NK-92 treated with Interleukin-12 subunit alpha and Interleukin-12 subunit beta, amount 100 ng/mL, for 24 hours (cell line): ENCODE measurements at places on chromosomes 3 and 15.

DNA sequence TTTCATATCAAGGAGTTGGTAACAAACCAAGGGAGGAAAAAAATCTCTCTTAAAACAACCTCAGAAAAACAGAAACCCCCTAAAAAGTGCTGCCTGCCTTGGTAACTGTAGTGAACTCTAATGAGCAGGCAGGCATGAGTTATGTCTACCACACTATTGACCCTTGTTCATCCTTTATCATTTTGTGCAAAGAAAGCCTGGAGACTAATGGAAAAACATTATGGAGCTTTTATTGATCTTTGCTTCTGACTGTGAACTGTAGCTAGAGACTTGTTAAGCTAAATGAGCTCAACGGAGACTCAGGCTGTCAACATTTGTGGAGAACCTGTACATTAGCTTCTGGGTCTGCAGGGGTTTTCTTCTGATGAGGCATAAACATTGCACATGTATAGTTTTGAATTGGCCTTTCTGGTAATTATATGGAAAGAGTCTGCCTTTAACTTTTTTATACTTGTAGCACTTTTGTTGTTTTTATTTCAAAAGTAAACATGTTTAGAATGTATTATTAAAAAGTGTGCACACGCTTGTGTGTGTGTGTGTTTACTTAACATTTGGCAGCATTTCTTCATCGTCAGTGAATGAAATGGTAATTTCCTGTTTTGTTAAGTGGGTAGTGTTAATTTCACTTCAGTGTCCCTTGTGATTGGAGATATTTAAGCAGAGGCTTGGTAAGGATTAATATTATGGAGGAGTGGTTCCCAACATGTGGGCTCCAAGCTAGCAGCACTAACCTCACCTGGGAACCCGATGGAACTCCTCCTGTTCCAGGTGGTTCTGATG is 15.9 kb upstream of the SPTSSB start:
- DNase-seq: no peak

GRCh38 chr3:179347345-179348194 is at the start of gene MFN1:
Gene MFN1 (plus strand): TSS chr3:179347709. CDS start chr3:179348852, 1,143 bp downstream.
- DNase-seq: peak; percentile 72

- DNase-seq: no peak
Observed at GRCh38 chr3:149538371-149538770, 63.9 kb downstream of the TM4SF4 start.

GRCh38 chr3:45760878-45761711 is 35.2 kb downstream of the SLC6A20 start:
- peak; percentile 10 for DNase-seq

GRCh38 chr3:122559906-122560305 is 4.2 kb downstream of the PARP9 start:
- no peak for DNase-seq

DNA sequence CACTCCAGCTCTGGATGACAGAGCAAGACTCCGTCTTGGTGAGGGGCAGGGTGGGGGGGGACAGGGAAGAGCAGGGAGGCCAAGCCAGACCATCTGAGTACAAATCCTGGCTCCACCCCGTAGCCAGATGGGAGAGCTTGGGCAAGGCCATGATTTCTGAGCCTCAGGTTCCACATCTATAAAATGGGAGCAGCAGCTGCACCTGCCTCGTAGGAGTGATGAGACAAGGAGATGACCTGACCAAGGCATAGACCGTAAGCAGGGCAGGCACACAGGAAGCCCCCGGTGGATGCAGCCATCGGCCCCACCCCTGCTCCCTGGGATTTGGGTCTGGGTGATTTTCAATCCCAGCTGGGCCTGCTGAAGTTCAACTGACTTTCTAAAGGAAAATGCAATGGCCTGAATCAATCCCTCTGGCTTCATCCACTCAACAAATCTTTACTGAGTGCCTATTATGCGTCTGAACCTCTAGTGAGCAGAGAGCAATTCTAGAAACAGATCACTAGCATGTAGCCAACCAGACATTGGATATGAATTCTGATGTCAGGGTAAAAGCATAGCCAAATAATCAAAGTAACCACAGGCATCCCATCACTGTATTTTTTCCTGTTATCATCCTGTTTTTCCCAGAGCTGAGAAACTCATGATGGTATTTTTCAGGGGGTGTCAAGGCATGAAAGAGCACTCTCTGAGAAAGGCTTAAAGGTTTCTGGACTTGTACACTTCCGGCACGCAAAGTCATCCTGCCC is 141.2 kb downstream of the NUP210 start:
- no peak for DNase-seq

- no peak for DNase-seq
Observed at GRCh38 chr15:96066126-96066525, 264.4 kb upstream of the NR2F2 start.

DNA sequence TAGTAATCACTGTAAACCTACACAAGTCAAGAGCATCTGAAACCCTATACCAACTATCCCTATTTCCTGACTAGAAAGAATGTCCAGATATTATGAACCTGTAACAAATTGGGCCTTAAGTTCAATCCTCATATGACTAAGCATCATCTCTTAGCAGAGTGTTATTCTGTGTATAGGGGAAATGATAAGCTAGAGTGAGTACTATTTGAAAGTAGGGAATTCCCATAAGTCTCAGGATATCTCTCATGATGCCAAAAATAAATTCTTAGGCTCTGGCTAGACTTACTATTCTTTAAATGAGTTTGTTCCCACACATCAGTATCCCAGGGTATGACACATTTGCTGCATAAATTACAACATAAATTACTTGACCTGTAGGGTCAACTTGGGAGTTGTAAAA is 15.3 kb downstream of the MRPL47 start:
- no peak for DNase-seq

GRCh38 chr3:147758771-147759170 is 349.6 kb downstream of the ZIC1 start:
- no peak for DNase-seq
